ENCODE measurements at places on chromosomes 7 and 10.
A peak's percentile ranks its signal among the peaks of the same experiment; 100 is the strongest.

DNA sequence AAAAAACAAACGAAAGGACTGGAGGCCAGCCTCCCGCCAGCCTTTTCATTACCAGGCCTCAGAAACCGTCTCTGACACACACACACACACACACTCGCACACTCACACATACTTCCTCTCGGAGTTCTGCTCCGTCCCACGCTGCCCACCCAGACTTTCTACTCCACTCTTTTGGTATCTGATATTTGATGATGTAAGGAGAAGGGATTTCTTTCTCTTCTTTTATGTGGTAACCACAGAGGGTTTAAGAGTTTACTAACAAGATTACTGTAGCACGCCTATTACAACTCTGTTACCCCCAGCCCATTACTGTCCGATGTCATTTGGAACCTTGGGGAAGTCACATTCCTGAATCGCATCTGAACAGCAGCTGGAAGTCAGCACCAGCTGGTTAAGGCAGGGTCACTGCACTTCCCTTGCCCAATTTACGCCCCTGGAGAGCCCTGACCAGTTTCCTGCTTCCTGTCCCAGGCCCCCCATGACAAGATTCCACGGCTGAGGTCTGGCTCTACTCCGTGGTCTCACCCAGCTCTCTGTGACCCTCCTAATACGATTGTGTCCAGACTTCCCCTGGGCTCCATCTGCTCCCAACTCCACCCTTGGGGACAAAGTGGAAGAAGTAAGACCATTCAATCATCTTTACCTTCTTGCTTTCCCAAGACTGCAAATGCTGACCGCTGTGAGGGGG lies 1.1 kb downstream of the DENND2A start:
- no peak for DNase-seq

DNA sequence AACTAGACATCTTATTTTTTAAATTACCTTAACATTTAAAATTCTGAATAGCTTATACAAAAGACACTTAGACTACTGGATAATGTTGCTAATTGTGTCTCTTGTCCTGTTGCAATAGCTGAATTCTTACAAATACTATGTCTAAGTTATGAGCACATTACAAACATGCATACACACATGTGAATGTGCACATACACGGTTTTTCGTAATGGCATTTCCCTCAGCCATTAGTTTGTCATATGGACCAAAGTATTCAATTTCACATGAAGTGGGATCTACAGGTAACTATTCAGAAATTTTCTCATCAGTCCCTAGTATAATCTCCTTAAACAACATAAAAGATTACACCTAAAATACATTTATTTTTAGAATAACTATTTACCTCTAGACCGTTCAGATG lies 178.6 kb upstream of the BET1 start:
- DNase-seq, result no peak

DNA sequence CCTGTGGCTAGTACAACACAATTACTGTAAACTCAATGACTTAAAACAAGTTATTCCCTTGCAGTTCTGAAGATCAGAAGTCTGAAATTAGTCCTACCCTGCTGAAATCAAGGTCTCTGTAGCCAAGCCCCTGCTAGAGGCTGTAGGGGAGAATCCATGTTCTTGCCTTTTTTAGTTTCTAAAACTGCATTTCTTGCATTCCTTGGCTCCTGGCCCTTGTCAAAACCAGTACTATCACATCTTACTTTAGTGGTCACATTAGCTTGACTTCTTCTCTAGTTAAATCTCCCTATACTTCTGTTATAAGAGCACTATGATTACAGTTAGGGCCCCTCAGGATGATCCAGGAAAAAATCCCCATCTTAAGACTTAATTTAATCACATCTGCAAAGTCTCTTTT lies 567.0 kb downstream of the GFRA1 start:
- no peak for DNase-seq

GRCh38 chr7:41104631-41105030 lies 598.3 kb downstream of the INHBA start:
- no peak for DNase-seq

DNA sequence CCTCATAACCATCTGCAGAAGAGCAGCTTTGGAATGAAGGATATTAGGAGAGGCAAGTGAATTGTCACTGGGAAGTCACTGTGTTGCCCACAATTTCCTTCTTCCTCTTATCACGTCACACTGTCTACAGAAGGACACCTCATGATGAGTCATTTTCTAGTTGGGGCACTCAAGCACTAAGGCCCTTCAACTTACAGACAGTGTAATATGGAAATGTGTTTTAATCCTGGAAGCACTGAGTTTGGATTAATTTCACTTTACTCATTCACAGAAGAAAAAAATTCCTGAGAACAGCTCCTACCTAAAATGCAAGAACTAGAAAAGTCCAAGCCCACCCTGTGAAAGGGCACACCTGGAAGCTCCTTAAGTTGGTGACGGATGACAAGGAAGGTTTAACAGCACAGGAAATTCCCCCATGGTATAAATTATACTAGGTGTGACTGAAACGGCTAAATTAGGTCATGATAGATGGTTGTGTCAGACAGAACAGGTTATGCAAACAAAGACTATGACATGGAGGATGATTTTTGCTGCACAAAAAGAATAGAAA lies 56.6 kb downstream of the PARD3 start:
- DNase-seq, result no peak

DNA sequence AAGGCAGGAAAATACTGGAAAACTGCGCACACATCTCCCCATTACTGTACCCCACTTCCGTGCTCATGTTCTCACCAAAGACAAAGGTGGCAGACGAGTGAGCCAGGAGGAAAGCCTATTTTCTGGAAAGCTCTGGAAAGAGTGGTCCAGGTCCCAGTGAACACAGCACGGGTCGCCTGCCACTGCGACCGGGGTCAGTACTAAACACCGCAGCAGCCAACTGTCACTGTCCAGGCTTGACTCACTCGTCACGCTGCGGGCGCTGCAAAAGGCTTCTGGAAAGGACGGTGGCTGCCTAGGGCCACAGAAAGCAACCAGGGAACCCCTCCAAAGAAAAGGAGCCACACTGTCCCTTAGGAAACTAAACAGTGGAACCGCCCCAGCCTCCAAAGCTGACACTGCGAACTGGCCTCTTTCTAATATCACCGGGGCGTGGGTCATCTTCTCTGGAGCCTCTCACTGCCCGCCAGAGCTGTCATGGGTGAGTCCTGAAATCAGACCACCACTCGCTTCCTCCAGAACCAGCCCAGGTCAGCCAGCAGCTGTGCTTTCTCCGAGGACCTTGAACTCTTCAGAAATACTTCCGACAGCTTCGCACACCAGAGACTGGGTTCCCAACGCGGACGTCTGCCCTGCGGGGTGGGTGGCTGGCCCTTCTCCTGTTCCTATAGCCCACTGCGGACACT lies 4.0 kb downstream of the RADIL start:
- DNase-seq, result no peak

GRCh38 chr10:71966046-71967004 lies 2.1 kb downstream of the CHST3 start:
- no peak for DNase-seq

DNA sequence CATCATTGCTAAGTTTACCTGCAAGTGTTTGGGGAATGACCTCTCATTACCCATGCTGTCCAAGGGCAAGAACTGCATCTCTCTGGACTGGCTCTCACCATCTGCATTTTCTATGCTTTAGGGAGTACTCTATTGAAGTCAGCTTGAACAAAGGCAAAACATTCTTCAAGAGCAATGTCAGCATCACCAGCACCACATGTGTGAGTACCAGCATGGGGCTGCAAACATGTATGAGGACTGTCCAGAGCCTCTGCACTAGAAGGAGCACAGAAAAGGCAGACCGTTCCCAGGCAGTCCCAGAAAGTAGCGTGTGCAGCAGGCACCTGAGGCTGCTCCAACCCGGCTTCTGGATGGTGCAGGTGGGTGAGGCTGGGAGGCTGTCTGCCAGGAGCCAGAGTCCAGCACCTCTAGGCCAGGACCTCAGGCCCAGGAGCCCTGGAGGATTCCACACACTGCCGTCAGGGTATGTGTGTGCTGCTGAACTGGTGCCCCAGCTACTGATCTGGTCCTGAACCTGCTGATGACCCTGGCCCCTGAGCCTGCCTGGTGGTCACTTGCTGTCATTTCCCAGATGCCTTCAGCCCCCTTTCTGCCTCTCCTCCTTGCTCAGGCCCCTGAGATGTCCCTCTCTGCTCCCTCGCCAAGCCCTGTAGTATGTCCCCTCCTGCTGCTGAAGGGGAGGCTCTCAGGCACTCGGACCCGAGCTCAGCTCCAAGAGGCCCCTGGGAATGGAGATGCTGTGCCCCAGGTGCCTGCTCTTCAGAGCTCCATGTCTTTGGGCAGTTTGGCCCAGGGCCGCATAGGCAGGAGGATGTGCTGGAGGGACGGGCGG lies 20.7 kb downstream of the ANTXRL start:
- DNase-seq, result no peak

DNA sequence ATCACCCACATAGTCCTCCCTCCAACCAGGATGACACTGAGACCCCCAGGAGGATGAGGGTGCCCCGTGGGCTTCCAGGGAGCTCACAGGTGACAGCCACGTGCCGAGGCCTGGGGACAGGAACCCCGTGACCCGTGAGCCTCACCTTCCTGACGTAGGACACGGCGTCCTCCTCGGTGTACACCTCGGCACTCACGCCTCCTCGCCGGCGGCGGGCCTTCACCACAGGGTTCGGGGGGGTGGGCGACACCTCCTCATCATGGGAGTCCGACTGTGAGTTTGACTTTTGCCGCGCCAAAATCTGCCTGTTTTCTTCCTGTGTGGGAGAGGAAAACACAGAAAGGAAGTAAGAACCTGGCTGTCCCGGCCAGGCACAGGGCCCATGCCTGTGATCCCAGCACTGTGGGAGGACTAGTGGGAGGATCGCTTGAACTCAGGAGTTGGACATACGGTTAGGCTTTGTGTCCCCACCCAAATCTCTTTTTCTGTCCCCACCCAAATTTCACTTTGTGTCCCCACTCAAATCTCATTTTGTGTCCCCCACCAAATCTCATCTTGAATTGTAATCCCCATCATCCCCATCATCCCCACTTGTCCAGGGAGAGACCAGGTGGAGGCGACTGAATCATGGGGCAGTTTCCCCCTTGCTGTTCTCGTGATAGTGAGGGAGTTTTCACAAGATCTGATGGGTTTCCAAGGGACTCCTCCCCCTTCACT lies 45.9 kb upstream of the DNAAF5 start:
- no peak for DNase-seq

DNA sequence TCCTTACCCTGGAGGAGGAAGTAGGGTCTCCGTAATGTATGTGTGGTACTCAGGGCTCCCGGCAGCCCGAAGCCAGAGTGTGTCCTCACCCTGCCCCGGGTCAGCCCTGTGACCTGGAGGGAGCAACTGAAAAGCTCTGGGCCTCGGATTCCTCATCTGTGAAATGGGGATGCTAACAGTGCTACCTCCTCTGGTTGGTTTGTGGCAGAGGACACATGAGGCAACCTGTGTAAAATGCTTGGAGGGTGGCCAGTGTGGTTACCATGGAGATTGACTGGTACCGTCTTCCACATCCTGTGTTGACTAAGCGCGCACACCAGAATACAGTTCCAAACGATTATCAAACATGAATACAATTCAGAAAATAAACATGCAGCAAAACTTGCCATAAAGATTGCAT lies 163.8 kb upstream of the KLF6 start:
- DNase-seq, result no peak

DNA sequence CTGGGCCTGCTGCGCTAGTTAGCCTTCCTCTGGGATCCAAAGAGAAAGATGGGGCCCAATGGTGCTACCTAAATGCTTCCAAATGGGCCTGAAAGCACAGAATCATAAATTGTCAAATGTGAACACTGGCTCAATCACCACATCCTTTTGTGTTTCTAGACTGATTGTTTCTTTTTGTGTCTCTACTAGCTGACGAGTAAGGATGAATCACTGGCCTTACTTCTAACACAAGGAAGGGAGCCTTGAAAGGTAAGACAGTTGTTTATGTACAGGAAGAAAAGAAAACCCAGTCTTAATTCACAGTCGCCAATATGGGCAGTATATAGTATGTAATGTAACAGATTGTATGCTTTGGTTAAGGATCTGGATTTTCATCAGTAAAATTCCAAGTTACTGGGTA lies 89.5 kb downstream of the ZNF92 start:
- DNase-seq, result no peak

GRCh38 chr7:95867309-95867708 lies 95.0 kb downstream of the DYNC1I1 start:
- DNase-seq, result no peak

DNA sequence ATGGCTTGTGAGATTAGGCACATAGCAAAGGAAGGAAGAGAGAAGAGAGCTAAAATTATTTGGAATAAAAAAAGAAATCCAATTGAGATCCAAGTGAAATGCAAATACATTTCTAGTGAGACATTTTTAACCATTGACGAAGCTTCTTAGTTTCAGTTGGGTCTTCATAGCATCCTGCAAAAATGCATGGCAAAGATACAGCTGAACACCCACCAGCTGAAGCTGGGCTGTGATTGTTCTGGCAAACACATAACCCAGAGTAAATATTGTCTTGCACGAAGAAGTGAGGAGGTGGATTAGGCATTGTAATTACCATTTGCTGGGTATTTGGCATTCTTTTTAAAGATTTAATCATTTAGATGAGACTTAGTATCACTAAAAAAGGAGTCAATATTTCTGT lies 409.4 kb downstream of the GRM8 start:
- no peak for DNase-seq

GRCh38 chr10:129758207-129759021 lies 205.7 kb downstream of the EBF3 start:
- peak; percentile 20 for DNase-seq

DNA sequence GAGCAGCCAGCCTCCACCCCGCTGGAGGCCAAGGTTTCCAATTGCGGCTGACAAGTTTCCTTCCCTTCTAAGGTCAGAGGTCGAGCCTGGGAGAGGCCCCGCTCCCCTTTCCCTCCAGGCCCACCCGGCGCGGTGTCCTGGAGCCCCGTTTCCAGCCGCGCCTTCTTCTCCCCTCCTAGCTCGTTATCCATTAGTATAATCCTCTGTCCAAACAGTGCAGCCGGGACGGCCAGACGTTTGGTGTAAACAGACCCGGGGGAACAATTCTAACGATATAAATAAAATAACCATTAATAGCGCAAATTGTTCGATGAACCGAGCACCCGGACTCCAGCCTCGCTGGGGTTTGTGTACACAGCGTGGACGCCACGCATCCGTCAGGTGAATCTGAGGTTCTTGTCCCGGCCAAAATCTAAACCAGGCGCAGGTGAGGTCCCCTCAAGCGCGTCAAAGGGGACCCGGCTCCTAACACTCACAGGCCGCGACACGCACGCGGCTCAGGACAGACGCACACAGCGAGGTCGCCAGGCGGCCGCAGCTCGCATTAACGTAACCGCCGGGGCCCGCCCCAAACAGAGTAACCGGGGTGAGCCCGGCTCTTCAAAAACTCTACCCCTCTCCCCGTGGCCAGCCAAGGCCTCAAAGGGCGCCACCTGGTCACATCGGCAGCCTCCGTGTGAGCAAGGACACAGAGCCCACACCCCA lies 10.8 kb upstream of the NKX2-3 start:
- DNase-seq, result no peak

DNA sequence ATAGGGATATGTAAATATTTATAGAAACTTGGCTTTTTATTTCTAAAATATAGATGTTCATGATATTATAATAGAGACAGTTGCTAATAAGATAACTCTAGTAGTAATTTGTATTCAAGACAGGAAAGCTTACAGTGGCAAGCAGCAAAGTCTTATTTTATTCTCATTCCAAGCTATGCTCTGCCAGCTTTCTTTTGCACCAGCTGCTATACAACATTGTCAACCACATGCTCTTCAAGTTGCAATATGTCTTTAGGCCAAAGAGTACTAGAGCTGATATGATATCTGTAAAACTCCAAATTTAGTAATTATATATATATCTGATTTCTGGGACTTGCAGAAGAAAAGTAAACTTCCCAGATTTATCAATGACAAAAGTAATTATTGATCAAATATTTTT lies 350.1 kb downstream of the HGF start:
- DNase-seq, result no peak

- no peak for DNase-seq
Measured at GRCh38 chr10:25120188-25120587, 54.6 kb upstream of the GPR158 start.

- no peak for DNase-seq
Measured at GRCh38 chr10:42578019-42578418, 60.4 kb downstream of the ZNF33B start.
